ENCODE measurements at places on chromosomes 7 and 10. TPM values are rescaled to one million over a fixed set of nuclear protein-coding genes. Genes with fewer than 3 reads are reported as not detected.

FGFBP3 gene
- total RNA-seq = 2.7 TPM

DNAJC12 gene
- total RNA-seq = 79.5 TPM

LBX1 gene
- total RNA-seq = not detected

LIPJ gene
- not detected for total RNA-seq

GDF10 gene
- total RNA-seq = 0.09 TPM

LHFPL3 gene
- total RNA-seq = not detected

PNLIPRP3 gene
- total RNA-seq = not detected

CCL24 gene
- total RNA-seq = not detected

All from A549 treated with CORT108297 at 1 μM for 4 hours (cell line).